Heart left ventricle (tissue), 16 donors: ENCODE measurements at places on chromosomes 7 and 10.

DNA sequence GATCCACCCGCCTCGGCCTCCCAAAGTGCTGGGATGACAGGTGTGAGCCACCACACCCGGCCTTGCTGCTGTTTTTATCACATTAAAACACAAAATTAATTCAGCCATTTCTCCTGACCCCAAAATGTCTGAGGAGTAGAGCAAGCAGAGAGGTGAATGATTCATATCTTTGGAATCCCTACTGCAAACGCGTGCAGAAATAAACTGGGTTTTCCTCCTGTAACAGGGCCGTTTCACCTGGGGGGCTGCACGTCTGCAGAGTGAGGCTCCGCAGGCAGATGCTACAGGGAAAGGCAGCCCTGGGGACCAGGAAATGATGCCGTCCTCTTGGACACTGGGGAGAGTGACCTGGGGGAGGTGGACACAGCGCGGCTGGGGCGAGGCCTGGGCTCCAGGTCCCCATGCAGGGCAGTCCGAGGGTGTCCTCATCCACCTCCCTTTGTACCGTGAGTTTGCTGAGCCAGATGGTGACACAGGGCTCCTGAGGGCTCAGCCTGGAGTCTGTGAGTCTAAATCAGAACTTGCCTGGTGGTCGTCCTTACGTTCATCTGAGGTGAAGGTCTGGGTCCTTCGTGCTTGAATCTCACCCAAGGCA is 41.9 kb downstream of the PDGFA start:
- DNase-seq = peak; percentile 16
- H3K27me3 ChIP-seq = no peaks in the 10 kb centered on the region
- no peak overlapping the region for H3K27ac ChIP-seq
- H3K4me1 ChIP-seq = no peaks in the 10 kb centered on the region

- peaks cover 10% of the 10 kb centered on the region for H3K4me1 ChIP-seq
- no peaks in the 10 kb centered on the region for H3K27me3 ChIP-seq
- no peaks in the 10 kb centered on the region for H3K36me3 ChIP-seq
- no peak for DNase-seq
- no peak overlapping the region for H3K27ac ChIP-seq
These were observed 179.9 kb upstream of the NAMPT start for GRCh38 chr7:106464651-106465050.

GRCh38 chr7:148983200-148984146 is 44.8 kb downstream of the PDIA4 start:
- peak overlapping the region; percentile 75 for H3K4me3 ChIP-seq
- DNase-seq = peak; percentile 71
- peaks cover 14% of the 10 kb centered on the region for H3K4me1 ChIP-seq
- H3K27me3 ChIP-seq = no peaks in the 10 kb centered on the region
- no peak overlapping the region for H3K27ac ChIP-seq
- H3K36me3 ChIP-seq = no peaks in the 10 kb centered on the region

DNA sequence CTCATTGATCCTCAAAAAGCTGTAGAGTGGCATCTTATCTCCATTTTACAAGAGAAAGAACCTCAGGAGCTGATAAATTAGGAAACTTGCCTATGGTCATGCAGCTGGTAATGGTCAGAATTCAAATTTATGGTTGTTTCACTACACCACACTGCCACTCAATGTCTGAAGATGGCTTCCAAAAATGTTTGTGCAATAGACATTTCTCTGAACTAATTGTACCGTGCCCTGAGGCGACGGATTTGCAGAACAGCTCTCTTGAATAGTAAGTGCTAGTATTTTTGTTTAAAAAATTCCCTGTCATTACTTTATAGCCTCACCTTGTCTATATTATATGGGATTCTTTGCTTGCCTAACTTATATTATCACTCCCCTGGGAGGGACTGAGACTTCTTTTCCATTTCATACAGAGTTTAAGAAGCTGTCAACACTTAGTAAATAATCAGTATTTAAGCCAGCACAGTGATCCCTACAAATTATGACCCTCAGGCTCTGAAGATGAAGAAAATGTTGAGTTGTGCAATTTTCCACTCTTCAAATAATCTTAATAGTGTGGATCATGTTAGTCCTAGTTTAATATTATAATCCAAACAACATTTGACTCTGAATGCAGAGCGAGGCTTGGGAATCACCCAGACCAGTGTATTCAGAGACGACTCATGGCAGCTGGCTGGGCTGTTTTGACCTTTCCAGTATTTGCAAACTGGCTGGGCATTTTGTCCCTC is 346.6 kb downstream of the PTEN start:
- H3K27me3 ChIP-seq = no peaks in the 10 kb centered on the region
- H3K27ac ChIP-seq = no peak overlapping the region
- H3K4me1 ChIP-seq = no peaks in the 10 kb centered on the region
- no peak for DNase-seq
- no peak overlapping the region for H3K4me3 ChIP-seq
- H3K36me3 ChIP-seq = no peaks in the 10 kb centered on the region

GRCh38 chr10:92452313-92452712 is 121.6 kb downstream of the IDE start:
- H3K4me3 ChIP-seq = no peak overlapping the region
- H3K27me3 ChIP-seq = no peaks in the 10 kb centered on the region
- peaks cover 63% of the 10 kb centered on the region for H3K36me3 ChIP-seq
- DNase-seq = no peak
- no peak overlapping the region for H3K27ac ChIP-seq
- H3K4me1 ChIP-seq = no peaks in the 10 kb centered on the region

DNA sequence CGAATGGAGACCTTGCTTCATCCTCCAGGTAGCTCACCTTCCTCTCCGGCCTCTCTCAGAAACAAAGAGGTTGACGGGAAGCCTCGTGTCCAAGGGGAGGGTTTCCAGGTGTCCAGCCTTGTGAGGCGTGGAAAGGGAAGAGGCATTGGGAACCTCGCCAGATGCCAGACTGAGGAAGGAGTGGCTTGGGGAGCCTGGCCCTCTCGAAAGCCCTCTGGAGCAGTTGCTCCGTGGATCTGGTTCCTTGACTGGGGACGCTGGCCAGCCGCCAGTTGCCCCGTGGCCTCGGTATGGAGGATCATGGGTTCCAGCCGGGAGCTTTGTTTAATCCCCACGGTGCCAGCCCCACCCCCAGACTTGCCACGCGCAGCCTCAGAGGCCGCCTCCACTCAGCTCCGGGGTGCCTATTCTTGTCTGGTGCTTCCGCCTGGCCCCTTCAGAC is 30.3 kb upstream of the SUN1 start:
- no peak overlapping the region for H3K27ac ChIP-seq
- DNase-seq = peak; percentile 64
- no peak overlapping the region for H3K4me3 ChIP-seq

DNA sequence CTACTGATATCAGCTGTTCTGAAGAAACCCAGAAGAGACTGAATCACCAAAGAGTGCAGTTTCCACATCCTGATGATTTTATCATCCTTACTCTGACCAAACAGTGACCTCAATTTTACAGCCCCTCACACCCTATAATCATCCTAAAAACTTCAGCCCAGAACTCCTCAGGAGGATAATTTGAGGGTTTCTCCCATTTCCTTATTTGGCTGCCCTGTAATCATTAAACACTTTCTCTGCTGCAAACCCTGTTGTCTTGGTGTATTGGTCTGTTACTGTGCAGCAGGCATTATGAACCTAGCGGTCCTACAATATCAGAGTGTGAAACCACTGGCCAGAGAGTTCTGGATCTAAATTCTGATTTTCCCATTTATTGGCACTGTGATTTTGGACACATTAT is 141.7 kb downstream of the PCLO start:
- no peak overlapping the region for H3K4me3 ChIP-seq
- no peaks in the 10 kb centered on the region for H3K27me3 ChIP-seq
- DNase-seq = no peak

DNA sequence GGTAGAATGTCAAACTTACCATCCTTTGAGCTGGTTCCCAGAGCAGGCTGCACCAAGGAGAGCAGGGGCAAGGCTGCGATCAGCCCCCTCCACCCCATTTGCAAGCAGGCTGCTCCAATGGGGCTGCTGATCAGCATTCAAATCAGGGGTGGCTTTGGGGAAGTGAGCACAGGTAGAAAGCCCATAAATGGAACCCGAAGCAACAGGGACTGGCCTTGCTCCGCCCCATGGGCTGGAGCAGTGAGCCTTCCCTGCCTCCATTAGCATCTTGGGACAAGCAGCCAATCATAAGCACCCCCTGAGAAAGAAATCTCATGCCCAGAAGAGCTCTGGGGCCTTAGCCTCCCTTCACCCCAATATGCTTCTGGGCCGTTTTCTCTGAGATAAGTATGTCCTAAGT is 4.0 kb upstream of the PKD1L1 start:
- H3K27me3 ChIP-seq = no peaks in the 10 kb centered on the region
- H3K27ac ChIP-seq = peak overlapping the region; percentile 93
- H3K4me3 ChIP-seq = no peak overlapping the region
- H3K4me1 ChIP-seq = peaks cover 32% of the 10 kb centered on the region
- DNase-seq = no peak

- H3K27me3 ChIP-seq = no peaks in the 10 kb centered on the region
- no peaks in the 10 kb centered on the region for H3K36me3 ChIP-seq
- DNase-seq = peak; percentile 63
- H3K4me3 ChIP-seq = no peak overlapping the region
These were observed 4.0 kb upstream of the SH3PXD2A start for GRCh38 chr10:103859161-103860086.

GRCh38 chr10:60663850-60664249 is 114.4 kb upstream of the CDK1 start:
- no peaks in the 10 kb centered on the region for H3K27me3 ChIP-seq
- no peaks in the 10 kb centered on the region for H3K36me3 ChIP-seq
- DNase-seq = no peak

GRCh38 chr7:101854084-101854865 is 36.8 kb downstream of the CUX1 start:
- H3K4me1 ChIP-seq = peaks cover 18% of the 10 kb centered on the region
- no peak for DNase-seq
- no peaks in the 10 kb centered on the region for H3K27me3 ChIP-seq
- no peak overlapping the region for H3K27ac ChIP-seq
- H3K4me3 ChIP-seq = no peak overlapping the region

GRCh38 chr10:86655596-86655995 is 1.2 kb downstream of the OPN4 start:
- no peaks in the 10 kb centered on the region for H3K36me3 ChIP-seq
- no peak overlapping the region for H3K27ac ChIP-seq
- DNase-seq = no peak
- no peaks in the 10 kb centered on the region for H3K4me1 ChIP-seq

DNA sequence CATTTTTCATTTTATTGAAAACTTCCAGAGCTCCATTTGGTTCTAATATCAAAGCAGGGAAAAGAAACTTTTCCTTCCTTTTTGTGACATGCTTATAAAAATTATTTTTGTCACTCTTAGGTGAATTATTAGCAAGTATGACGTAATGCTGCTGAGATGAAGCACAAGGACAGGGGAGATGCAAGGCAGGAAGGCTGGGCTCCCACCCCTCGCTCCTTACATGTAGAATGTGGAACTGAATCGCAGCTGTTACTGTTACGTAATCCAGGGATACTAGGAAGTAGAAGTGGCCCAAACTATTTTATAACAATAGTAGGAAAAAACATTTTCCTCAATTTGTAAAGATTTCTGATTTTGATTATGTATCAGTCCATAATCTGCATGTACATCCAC is 17.1 kb upstream of the GTPBP4 start:
- H3K4me3 ChIP-seq = no peak overlapping the region
- H3K27me3 ChIP-seq = no peaks in the 10 kb centered on the region
- no peaks in the 10 kb centered on the region for H3K36me3 ChIP-seq
- no peak overlapping the region for H3K27ac ChIP-seq
- DNase-seq = peak; percentile 23

GRCh38 chr10:44388641-44389040 is 3.7 kb upstream of the CXCL12 start:
- no peak overlapping the region for H3K27ac ChIP-seq
- peaks cover 15% of the 10 kb centered on the region for H3K4me1 ChIP-seq
- H3K4me3 ChIP-seq = no peak overlapping the region
- peak; percentile 22 for DNase-seq

GRCh38 chr10:125739994-125740679 is 20.6 kb downstream of the EDRF1 start:
- no peak overlapping the region for H3K27ac ChIP-seq
- no peaks in the 10 kb centered on the region for H3K27me3 ChIP-seq
- H3K4me1 ChIP-seq = no peaks in the 10 kb centered on the region
- H3K4me3 ChIP-seq = no peak overlapping the region
- peaks cover 47% of the 10 kb centered on the region for H3K36me3 ChIP-seq

GRCh38 chr7:20240080-20240926 is 23.1 kb upstream of the MACC1 start:
- no peak for DNase-seq
- H3K4me1 ChIP-seq = no peaks in the 10 kb centered on the region
- H3K36me3 ChIP-seq = no peaks in the 10 kb centered on the region
- H3K27ac ChIP-seq = no peak overlapping the region
- no peaks in the 10 kb centered on the region for H3K27me3 ChIP-seq

- H3K4me1 ChIP-seq = no peaks in the 10 kb centered on the region
- DNase-seq = no peak
- H3K27ac ChIP-seq = no peak overlapping the region
- H3K36me3 ChIP-seq = no peaks in the 10 kb centered on the region
These were observed 30.7 kb downstream of the FGFR2 start for GRCh38 chr10:121567569-121567968.

GRCh38 chr10:21379143-21379542 is 146.3 kb downstream of the SKIDA1 start:
- DNase-seq = no peak
- H3K4me1 ChIP-seq = no peaks in the 10 kb centered on the region
- no peaks in the 10 kb centered on the region for H3K36me3 ChIP-seq
- H3K27me3 ChIP-seq = no peaks in the 10 kb centered on the region
- H3K4me3 ChIP-seq = no peak overlapping the region

GRCh38 chr10:101182936-101183335 is 46.3 kb downstream of the LBX1 start:
- DNase-seq = no peak
- no peak overlapping the region for H3K4me3 ChIP-seq
- no peak overlapping the region for H3K27ac ChIP-seq
- H3K27me3 ChIP-seq = peaks cover 23% of the 10 kb centered on the region
- no peaks in the 10 kb centered on the region for H3K36me3 ChIP-seq

DNA sequence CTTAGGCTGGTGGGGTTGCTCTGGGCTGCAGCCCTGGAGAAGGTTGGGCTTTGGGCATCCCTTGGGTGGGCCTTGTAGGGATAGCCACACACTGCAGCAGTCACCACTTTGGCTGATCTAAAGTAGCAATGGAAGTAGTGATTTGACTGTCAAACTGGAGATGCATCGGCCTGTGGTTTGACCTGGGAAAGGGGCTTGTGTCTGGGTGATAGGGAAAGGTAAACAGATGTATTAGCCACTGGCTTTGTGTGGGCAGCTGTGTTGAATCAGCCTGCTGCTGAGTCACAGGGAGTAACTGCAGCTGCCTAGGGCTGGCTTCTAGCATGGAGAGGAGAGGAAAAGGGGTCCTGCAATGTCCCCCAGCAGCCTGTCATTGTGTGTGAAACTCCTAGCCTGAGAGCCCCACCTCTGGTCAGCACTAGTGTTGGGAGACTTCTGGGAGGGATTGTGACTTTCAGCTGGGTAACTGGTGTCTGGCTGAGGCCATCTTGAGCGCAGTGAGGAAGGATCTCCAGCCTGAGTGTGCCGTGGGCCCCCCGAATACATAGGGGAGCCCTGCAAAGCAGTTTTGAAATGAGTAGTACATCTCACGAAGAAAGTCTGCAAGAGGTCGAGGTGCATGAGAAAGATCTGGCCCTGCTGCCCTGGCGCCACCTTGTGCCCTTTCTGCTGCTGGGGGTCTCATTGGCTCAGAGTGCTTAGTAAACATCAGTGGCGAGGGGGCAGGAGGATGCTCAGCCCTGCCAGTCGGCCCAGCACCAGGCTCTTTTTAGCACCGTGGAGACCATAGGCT is 117.3 kb downstream of the FANK1 start:
- DNase-seq = no peak
- no peaks in the 10 kb centered on the region for H3K4me1 ChIP-seq
- no peak overlapping the region for H3K27ac ChIP-seq
- H3K4me3 ChIP-seq = no peak overlapping the region
